ENCODE measurements at places on chromosomes 13 and 19.

- DNase-seq, result no peak
Measured at GRCh38 chr13:47049276-47049989, 152.6 kb upstream of the HTR2A start.

- no peak for DNase-seq
Measured at GRCh38 chr19:23784274-23784673, 25.6 kb upstream of the ZNF681 start.

- no peak for DNase-seq
Measured at GRCh38 chr13:75468098-75468497, 13.9 kb downstream of the TBC1D4 start.

GRCh38 chr19:30360376-30361106 lies 11.6 kb upstream of the ZNF536 start:
- no peak for DNase-seq

- no peak for DNase-seq
Measured at GRCh38 chr13:100394005-100394695, 194.4 kb downstream of the GGACT start.

DNA sequence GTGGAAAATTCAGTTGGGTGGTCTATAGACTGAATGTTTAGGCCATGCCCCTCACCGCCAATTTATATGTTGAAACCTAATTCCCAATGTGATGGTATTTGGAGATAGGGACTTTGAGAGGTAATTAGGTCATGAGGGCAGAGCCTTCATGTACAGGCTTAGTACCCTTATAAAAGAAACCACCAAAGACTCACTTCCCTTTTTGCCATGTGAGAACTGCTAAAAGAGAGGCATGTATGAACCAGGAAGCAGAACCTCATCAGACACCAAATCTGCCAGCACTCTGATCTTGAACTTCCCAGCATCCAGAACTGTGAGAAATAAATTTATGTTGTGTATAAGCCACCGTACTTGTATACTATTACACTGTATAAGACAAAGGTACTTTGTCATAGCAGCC lies 40.6 kb downstream of the UQCRFS1 start:
- no peak for DNase-seq

- DNase-seq, result no peak
Measured at GRCh38 chr13:86174622-86175021, 375.4 kb upstream of the SLITRK6 start.

GRCh38 chr19:48476176-48476575 lies 7.0 kb downstream of the CYTH2 start:
- DNase-seq, result no peak

DNA sequence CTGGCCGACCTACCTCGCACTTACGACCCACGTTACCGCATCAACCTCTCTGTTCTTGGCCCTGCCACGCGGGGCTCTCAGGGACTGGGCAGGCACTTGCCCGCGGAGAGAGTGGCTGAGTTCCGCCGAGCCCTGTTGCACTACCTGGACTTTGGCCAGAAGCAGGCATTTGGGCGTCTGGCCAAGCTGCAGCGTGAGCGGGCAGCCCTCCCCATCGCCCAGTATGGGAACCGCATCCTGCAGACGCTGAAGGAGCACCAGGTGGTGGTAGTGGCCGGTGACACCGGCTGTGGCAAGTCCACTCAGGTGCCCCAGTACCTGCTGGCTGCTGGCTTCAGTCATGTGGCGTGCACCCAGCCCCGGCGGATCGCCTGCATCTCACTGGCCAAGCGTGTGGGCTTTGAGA lies 4.2 kb downstream of the DHX34 start:
- no peak for DNase-seq

DNA sequence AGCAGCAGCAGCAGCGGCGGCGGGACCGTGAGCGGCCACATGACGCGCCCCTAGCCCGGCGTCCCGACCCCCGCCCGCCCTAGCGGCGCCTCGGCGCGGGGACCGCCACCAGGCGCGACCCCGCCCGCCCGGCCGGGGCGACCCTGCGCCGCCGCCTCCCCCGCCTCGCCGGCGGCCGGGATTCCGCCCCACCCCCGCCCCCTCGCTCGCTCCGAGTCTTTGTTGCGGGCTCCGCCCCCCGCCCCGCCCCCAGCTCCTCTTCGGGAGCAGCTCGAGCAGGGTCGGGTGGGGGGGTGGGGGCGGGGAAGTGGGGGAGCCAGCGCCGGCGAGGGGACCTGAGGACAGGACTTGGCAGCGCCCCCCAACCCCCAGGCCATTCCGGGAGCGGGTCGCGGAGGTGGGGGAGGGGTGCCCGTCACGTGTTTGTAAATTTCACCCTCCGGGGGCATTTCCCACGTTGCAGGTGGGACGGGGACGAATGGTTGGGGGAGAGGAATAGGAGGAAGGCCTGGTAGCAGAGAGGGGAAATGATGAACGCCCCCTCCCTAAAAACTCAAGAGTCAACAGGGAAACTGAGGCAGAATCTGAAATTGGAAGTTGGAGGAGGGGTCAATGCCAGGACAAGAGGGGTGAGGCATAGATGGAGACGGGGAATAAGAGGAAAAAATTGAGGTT lies at the start of gene OLFM2:
Gene OLFM2, minus strand, starts transcription at position 190 of the 675 bp plus-strand sequence. Its CDS starts 149 bp downstream, at position 41.
- no peak for DNase-seq

GRCh38 chr13:59303433-59303832 lies 860.3 kb downstream of the DIAPH3 start:
- DNase-seq, result no peak

GRCh38 chr19:13604902-13605586 lies 98.8 kb upstream of the CACNA1A start:
- DNase-seq, result no peak

- no peak for DNase-seq
Measured at GRCh38 chr19:39814595-39814994, 19.4 kb downstream of the DYRK1B start.

GRCh38 chr19:359653-359925 lies 15.0 kb upstream of the MIER2 start:
- no peak for DNase-seq

GRCh38 chr13:105410602-105411001 lies 1124.9 kb downstream of the EFNB2 start:
- no peak for DNase-seq

DNA sequence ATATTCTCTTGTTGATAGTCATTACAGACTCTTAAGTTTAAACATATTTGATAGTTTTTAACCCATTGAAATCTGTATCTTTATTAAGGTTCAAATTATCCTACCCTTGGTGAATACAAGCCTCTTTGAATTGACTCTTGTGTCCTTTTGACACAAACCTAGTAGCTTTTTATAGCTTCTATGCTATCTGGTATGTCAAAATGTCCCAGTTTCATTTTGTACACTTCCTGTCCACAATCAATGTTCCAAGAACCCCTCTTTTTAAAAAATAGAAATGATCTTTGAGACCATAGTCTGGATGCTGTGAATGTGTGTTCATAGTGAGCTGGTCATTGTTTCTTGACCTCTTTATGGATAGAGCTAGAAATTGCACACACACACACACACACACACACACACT lies 39.2 kb upstream of the FGF14 start:
- no peak for DNase-seq

GRCh38 chr13:26664876-26665275 lies 95.7 kb downstream of the GPR12 start:
- DNase-seq, result no peak

DNA sequence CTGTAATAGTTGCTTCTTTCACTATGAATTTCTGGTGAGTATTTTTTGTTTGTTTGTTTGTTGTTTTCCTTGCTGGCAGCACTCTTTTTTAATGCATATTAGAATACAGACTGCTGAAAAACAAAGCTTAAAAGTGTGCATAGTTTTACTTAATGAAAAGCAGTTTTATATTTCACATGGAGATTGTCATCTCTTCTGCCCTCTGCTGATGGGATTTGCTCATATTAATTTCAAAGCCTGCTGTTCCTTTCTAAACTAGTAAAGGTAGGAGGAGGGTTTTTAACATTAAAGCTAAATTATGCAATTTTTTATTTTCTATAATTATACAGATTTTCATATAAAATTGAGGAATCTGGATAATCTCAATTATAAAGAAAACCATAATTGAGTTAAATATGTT lies 692.6 kb upstream of the SLITRK1 start:
- no peak for DNase-seq

GRCh38 chr13:33318744-33319143 lies 33.2 kb upstream of the STARD13 start:
- DNase-seq, result no peak

DNA sequence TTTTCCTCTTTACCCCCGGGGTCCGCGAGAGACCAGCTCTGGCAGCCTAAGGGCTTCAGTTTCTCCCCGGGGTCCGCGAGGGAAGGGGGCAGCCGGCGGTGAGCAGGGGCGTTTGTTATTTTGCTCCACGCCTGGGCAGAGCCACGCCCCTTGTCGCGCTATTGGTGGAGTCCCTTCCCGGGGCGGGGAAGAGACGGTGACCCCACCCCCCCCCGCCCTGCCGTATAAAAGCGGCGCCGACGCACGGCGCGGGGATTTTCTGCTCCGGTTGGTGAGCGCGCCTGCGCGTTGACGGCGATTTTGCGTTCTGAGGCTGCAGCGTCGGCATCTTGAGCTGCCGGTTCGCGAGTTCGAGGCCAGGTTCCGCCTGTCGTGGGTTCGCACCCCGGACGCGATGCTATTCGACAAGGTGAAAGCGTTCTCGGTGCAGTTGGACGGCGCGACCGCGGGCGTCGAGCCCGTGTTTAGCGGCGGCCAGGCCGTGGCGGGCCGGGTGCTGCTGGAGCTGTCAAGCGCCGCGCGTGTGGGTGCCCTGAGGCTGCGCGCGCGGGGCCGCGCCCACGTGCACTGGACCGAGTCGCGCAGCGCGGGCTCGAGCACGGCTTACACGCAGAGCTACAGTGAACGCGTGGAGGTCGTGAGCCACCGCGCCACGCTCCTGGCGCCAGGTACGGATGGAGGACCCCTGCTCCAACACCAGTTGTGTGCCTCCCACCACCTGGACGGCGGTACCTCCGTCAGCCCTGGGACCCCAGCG lies at the start of gene ARRDC2:
Gene ARRDC2, plus strand, starts transcription at position 254 of the 757 bp plus-strand sequence. Its CDS starts 141 bp downstream, at position 395.
- peak; percentile 86 for DNase-seq

DNA sequence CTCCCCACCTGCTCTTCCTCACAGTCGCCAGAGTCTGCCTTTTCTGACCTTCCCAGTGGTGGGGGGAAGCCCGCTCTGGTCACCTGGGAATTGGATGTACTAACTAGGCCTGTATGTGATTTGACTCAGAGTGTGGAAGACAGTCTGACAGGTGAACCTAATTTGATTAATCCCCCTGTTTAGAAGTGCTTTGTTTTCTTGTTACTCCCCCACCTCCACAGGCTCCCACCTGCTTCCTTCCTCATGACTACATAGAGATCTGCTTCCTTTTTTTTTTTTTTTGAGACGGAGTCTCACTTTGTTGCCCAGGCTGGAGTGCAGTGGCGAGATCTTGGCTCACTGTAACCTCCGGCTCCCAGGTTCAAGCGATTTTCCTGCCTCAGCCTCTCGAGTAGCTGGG lies 44.0 kb downstream of the COG3 start:
- DNase-seq, result no peak

- DNase-seq, result no peak
Measured at GRCh38 chr13:82058364-82058763, 1717.4 kb upstream of the SPRY2 start.

- DNase-seq, result no peak
Measured at GRCh38 chr19:10513223-10513622, 4.0 kb downstream of the S1PR5 start.

- no peak for DNase-seq
Measured at GRCh38 chr19:42130254-42130573, 2.0 kb downstream of the POU2F2 start.

DNA sequence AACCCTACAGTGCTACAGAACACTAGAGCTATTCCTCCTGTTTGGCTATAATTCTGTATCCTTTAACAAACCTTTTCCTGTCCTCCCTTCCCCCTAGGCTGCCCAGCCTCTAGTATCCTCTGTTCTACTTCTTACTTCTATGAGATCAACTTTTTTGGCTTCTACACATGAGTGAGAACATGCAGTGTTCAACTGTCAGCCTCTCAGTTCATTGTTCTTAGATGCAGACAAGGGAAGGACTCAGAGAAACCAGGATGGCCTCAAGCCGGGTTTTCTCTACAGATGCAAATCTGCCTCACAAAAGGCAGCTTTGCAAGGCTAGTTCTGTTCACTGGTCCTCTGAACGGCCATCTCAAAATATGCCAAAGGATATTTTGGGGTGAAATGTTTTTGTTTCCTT lies 18.4 kb downstream of the AMER2 start:
- no peak for DNase-seq

- no peak for DNase-seq
Measured at GRCh38 chr13:113860051-113860664, 3.7 kb downstream of the GAS6 start.

DNA sequence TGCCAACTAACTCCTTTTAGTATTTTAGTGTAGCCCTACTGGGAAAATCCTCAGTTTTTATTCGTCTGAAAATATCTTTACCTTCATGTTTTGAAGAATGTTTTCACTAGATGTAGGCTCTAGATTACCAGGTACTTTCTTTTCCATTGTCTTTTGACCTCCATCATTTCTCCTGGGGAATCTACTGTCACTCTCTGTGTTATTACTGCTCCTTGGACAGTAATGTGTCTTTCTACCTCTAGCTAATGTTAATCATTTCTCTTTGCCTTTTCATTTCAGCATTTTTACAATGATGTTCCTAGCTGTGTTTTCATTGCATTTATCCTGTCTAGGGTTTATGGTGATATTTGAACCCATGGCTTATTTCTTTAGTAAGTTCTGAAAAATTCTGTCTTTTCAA lies 61.9 kb downstream of the SPACA7 start:
- DNase-seq, result no peak

- DNase-seq, result no peak
Measured at GRCh38 chr13:27593267-27593666, 27.1 kb downstream of the LNX2 start.

DNA sequence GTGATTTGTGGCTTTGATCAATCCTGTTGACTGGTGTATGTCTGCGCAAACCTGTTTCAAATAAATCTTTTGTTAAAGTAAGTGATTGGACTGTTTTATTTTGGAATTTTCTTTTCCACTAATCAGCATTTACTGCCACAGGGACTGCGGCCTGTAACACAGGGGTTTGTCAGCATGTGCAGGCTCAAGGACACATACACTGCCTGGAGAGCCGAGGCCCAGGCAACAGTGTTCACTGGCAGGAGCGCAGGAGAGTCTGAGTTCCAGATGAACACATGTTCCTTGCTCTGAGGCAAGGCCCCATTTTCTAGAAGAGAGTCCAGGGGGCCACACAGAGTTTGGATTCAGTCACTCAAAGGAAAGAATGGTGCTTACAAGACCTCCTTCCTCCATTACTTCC lies 26.0 kb downstream of the SHISA2 start:
- no peak for DNase-seq

Measured in T follicular helper cell (primary cell).